ENCODE measurements at places on chromosomes 1 and 21. TPM values are rescaled to one million over a fixed set of nuclear protein-coding genes. Genes with fewer than 3 reads are reported as not detected.

- no peak for DNase-seq
Measured at GRCh38 chr1:110385369-110385768, 5.5 kb downstream of the SLC16A4 start.

GRCh38 chr1:167328816-167329483 lies 108.3 kb downstream of the POU2F1 start:
- DNase-seq, result no peak

DNA sequence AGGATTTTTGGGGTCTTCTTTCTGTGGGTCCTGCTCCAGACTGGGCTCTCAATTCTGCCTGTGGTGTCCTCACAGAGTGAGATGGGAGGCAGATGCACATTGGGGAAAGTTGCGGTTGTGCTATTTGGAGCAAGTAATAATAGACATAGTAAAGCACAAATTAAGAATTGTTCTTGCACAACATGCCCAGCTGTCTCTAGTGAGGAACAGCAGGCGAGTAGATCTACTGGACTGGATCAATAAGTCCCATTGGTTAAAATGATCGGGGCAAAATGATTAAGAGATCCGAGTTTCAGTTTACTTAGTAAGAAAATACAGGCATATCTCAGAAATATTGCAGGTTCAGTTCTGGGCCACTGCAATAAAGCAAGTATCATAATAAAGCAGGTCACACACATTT lies 448.3 kb upstream of the PROX1 start:
- DNase-seq, result no peak

The IGFN1 gene
- not detected for total RNA-seq

The AXDND1 gene
- 3.1 TPM for total RNA-seq

DNA sequence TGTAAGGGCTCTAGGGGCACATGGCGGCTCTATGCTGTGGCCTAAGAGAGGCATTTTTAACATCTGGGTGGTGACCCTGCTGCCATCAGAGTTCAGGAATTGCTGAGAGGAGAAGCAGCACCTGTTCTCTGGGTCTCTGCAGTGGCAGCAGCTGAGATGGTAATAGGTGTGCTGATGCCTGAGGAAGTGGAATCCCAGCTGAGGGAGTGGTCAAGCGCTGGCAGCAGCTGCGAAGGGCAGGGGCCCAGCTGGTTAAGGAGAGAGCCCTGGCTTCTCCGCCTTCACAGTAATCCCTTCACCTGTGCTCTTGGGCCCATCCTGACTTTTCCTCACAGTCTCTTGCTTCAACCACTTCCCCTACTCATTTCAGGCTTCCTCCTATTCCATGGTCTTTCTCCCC lies 39.8 kb downstream of the GJA5 start:
- DNase-seq, result no peak

GRCh38 chr1:44154049-44154448 lies 12.6 kb upstream of the KLF18 start:
- peak; percentile 54 for DNase-seq

DNA sequence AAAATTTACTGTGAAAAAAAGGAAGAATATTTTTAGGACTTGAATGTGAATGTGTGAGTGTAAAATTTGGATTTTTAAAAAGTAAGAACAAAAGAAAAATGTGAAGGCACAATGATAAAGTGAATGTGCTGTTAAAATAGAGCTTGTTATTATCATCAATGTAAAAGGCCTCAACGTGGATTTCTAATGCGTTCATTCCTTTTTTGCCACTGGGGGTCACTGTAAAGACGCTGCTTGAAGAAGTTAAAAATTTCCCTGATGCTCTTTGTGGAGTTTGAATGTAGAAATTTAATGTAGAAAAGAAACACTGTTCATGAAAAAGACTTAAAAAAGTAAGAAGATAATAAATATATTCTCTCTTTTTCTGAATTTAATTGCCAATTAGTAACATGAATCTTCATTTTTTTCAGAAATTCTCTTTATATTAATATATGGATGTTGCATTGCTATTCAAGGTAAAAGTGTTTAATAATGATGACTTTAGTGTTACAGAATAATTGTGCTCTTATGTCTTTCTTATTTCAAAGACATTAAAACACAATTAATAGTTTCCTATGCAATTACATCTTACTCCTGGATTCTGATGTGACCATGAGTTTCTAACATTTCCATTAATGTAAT lies 161.5 kb downstream of the DNM3 start:
- peak; percentile 68 for DNase-seq

The TRPM2 gene
- 0.99 TPM for total RNA-seq

DNA sequence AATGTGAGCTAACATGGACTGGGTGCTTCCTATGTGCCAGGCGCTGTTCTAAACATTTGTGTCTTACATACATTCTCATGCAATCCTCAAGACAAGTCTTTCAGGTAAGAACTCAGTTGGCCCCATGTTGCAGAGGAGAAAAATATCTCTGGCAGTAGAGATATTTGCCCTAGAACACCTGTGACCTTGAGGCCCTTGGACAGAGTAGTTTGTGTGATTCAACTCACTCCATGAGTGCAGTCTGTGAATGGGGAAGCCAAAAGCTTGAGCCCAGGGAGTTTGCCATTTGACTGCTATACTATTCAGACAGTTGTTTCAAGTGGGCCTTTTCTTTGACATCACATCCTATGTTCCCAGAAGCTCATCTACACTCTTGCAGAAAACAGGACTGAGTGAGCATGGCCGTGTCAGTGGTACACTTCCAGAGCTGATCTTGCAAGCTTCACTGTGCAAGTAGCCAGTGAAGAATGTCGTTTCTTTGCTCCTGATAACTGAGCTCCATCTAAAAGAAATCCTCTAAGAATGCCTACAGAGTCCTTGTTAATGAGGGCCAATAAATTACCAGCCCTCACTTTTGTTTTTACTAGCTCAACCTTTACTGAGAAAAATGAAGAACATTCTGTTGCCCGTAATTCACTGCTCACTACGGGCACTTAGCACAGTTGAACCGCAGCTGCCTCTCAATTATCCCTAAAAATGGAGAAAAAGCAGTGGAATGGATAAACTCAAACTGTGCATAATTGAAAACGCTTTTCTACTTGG lies 98.7 kb upstream of the C8B start:
- DNase-seq, result no peak

DNA sequence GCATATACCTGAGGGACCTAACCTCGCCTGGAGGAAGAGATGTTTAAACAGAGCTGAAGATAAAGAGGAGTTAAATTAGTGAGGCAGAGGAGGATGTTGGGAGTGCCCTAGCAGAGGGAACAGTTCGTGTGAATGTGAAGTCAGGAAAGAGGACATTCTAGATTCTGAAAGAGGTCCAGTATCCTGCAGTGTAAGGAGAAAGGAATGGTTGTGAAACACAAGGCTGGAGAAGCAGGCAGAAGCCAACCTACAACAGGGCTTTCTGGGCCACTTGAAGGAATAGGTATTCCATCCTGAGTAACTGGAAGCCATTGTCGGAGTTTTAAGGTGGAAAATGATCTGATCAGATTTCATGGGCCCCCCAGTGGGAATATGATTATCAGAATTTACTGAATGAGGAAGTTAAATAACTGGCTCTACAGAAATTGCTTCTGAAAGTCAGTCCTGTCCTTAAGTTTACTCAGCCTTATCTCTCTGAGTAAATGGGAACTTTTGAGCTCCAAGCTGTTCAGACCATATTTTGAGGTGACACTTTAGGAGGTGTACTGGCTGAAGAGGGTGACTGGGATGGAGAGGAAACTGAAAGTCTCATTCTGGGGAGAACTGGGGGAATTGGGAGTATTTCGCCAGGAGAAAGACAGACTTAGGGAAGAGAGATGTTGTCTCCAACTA lies 24.4 kb upstream of the FAAH start:
- no peak for DNase-seq

Measured in M059J (cell line).